ENCODE measurements at places on chromosomes 12 and 14. TPM values are rescaled to one million over a fixed set of nuclear protein-coding genes. Genes with fewer than 3 reads are reported as not detected.

- peak; percentile 85 for DNase-seq
Measured at GRCh38 chr12:67426067-67426466, 156.9 kb downstream of the CAND1 start.

LAG3 gene
- total RNA-seq, result 0.18 TPM

NTF3 gene
- 2.2 TPM for total RNA-seq

TAS2R8 gene
- total RNA-seq, result 0.04 TPM

LRTM2 gene
- total RNA-seq, result 0.58 TPM

DNA sequence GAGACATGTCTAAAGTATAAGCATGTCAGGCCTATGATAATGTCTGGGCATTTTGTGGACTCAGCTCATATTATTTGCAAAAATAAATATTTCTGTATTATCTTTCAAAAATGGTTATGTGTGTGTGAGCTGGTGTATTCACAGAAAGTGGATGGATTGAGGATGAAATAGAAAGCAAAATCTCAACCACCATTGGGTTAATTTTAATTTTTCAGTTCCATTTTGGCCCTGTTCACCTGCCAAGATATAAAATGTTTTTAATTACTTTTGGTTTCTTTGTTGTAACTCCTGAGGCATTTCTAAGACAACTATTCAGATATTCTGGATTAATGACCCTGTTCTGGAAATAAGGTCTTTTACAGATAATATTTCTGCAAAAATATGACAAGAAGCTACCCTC lies 232.7 kb upstream of the PPFIA2 start:
- DNase-seq, result no peak

- peak; percentile 67 for DNase-seq
Measured at GRCh38 chr12:89525305-89525823, 483 bp downstream of the POC1B start.

GRCh38 chr14:89640141-89640540 lies 223.1 kb upstream of the FOXN3 start:
- no peak for DNase-seq

NANOG gene
- total RNA-seq, result 0.04 TPM

- no peak for DNase-seq
Measured at GRCh38 chr14:87810711-87811110, 182.3 kb downstream of the GALC start.

TEX52 gene
- not detected for total RNA-seq

DNA sequence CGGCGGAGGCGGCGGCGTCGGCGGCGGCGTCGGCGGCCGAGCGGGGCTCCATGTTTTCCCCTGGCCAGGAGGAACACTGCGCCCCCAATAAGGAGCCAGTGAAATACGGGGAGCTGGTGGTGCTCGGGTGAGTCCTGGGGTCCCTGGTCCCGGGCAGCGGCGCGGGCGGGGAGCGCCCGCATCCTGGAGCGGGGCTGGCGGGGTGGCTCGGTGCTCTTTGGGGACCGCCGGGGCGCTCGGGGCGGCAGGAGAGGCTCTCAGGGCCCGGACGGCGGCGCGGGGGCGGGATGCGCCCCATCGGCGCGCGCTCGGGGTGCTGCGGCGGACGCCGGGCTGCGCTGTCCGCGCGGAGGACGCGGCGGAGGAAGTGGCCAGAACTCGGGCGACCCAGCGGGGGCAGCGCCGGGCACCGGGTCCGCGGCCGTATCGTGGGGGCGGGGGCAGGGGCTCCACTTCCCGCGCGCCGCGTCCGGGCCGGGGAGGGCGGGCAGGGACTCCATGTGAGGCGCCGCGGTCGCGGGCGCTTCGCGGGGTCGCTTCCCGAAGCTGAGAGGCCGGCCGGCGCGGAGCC lies 485 bp downstream of the PELI2 start:
- DNase-seq, result no peak

GRCh38 chr14:76313852-76314251 lies 62.1 kb upstream of the ESRRB start:
- DNase-seq, result no peak

GRCh38 chr12:74776378-74776777 lies 238.7 kb downstream of the ATXN7L3B start:
- DNase-seq, result no peak

DNA sequence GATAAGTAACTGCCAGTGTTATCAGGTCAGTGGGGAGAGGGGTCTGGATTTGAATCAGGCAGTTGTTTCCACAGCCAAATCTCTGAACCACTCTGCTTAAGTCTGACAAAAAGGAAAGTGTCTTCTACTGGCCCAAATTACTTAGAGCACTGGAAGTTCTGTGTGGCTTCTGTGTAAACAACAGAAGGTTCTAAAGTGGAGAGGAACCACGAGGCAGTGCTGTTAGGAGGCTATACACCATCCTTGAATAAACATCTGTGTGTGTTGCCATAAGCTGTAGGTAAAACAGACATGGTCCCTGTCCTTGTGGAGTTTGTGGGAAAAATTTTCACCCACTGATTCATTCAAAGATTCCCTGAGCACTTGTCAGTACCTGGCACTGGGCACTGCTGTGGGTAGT lies 50.0 kb downstream of the GALNT4 start:
- DNase-seq, result no peak

MDP1 gene
- 24.9 TPM for total RNA-seq

DNA sequence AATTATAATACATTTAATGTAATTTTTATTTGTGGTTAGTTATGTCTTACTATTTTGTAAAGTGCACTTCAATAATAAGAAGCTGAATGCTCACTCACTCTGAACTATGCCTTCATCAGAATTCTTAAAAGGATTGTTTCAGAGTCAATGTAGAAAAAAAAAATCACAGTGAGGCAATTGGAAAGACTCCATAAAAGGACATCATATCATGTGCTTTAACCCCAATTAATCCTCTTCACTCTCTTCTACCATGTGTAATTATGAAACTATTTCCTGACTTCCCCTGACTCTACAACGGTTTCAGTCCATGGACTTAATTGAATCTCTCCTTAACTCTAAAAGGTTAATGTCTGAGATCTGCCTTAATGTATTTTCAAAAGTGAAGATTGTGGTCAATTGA lies 250.4 kb upstream of the ALG10 start:
- DNase-seq, result no peak

DNA sequence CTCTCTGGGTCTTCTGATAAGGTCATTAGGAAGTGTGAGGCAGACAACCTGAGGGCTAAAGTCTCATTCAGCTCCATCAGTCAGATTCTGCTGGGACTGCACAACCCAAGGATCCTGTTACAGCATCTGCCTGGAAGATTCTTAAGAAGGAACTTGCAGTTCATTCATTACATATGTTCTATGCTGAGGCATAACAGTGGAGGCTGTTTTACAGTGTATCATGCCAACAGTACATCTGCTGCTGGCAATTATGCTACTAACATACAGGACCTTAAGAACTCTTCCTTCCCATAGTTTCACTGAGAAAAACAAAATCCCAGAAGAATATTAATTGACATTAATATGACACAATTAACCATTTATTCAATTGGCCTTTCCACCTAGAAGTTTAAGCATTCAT lies 968.6 kb downstream of the DIO2 start:
- DNase-seq, result peak; percentile 66

HRK gene
- 0.13 TPM for total RNA-seq

DNA sequence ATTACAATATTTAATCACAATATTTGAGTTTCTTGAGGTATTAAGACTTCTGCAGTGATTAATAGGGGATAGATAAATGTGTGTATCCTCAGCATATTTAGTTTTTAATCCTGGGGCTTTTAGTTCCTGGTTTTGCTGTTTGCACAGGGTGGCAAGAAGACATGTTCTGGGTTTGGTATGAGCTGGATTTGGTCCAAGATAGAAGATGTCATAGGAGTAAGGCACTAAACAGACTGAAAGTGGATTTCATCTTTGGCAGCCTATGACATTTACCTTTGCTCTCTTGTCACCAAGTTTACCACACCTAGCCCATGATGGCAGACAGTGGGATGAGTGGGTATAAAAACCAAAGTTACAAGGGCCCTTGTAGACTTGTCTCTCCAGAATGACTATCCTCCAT lies 168.2 kb downstream of the LRRK2 start:
- no peak for DNase-seq

DNA sequence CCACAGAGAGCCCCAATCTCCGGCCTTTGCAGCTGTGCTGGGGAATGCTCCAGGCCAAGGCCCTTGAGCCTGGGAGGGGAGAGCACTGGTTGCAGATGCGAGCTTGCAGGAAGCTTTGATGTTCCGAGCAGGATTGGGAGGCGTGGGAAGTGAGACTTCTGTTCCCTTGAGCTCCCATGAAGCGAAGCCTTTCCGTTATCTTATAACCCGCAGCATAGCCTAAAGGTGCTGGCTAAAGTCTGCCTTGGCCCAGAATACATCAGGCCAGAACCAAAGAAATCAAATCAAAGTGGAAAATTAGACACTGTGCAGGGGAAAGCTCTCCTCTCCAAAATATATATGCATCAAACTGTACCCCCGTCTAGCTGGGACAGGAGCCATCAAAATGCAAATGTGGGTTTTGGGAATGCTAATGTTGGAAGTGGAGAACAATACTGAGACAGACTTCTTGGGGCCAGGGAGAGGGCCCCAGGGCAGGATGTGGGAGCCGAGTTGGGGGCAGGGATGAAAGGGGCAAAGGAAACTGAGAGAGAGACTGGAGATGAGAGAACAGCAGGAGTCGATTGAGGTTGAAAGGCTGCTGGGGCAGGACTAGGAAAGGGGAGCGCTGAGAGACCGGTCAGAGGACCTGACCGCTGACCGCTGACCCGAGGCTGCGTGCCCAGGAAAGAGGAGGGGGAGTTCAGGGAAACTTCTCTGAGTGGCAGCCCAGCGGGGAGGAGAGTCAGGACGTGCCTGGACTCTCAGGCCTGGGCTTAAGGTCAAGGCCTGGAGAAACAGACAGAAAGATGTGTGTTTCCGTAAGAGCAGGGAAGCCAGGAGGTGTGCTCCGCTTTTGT lies 152.2 kb upstream of the PARP11 start:
- peak; percentile 68 for DNase-seq

CACNA2D4 gene
- total RNA-seq, result 1.6 TPM

- peak; percentile 88 for DNase-seq
Measured at GRCh38 chr14:29814156-29815015, 113.3 kb downstream of the PRKD1 start.

LTB4R gene
- 2.5 TPM for total RNA-seq

SLCO1A2 gene
- total RNA-seq, result not detected

DNA sequence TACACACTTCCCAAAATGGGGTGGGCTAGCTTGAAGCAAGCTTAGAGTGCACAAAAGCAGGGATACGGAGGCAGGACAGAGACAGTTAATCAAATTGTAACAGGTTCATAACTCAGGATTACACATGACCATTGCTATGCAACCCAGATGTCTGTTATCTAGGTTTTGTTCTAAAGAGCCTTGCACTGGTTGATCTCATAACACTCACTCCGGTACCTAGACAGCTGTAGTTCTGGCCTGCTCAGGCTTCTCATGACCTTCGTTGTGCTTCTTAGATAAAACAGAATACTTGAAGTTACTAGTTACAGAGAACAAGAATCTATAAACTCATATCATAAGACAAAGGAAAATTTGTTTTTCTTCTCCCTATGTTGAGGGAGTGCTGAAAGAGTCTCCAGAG lies 983.4 kb downstream of the TMEM121 start:
- DNase-seq, result no peak

- DNase-seq, result no peak
Measured at GRCh38 chr14:68082698-68083291, 263.2 kb downstream of the RAD51B start.

DNA sequence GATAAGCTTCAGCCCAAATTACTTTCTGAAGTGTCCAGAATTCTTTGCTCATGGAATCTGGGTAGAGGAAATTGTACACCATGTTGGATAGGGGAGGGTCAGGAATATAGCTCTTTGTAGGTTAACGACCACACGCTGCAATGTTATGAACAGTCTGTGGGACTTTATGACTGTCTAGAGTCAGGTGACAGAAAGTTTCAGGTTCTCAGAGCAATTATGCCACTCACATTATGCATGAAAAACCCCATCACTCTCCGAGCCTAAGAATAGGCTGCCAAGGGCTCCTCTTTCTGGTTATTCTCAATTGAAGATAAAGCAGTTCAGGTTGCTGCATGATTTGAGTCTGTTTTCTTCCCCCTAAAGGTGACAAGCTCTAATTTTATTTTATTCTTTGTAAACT lies 430.9 kb downstream of the ATP23 start:
- DNase-seq, result no peak

TCL1B gene
- total RNA-seq, result not detected

DNA sequence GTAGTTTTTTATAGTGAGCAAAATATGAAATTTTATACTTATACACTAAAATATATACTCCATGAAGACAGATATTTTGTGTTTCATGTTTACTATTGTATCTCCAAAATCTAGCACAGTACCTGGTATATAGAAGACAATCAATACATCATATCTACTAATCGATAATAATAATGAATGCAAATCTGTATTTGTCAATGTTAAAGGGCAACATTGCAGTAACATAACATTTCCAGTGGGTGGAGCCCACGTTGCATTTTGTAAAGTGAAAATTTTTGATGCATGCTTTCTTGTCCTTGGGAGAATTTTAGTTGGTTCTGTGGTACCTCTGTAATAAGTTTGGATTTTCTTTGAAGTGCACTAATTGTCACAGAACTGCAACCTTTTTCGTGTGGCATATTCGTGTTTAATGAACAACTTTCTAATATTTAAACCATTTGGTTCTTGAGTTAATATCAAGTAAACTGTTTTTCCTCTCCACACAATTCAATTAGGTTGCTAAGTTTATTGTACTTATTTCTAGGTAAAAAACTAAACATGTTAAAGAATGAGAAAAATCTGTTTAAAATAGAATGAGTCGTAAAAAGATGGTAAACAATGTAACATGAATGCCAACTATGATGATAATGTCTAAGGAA lies 47.4 kb downstream of the AVPR1A start:
- DNase-seq, result peak; percentile 28

CNPY2 gene
- 78.3 TPM for total RNA-seq

DNA sequence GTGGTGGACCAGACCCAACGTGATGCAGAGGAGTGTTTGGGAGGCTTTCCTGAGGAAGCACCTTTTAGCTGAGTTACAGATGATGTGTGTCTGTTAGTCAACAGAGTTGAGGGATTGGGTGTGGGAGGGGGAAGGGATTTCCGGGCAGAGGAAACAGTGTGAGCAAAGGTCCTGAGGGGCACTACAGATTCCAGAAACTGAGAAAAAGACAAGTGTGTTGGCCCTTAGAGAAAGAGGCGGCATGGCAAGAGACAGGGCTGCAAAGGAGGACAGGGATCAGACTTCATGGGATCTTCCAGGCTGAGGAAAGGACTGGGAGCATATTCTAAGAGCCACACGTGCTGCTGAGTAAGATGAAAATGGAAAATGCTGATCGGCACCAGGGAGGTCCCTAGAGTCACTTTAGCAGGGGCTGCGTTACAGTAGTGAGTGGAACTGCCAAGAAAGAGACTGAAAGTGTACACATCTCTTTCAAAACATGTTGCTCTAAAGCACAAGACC lies 9.4 kb upstream of the RPS6KL1 start:
- DNase-seq, result peak; percentile 98
